ENCODE measurements at places on chromosomes 12 and 14.
A peak's percentile ranks its signal among the peaks of the same experiment; 100 is the strongest.

GRCh38 chr12:52879394-52880351 lies 25.2 kb downstream of the KRT8 start:
- DNase-seq, result peak; percentile 97

GRCh38 chr12:125387206-125387605 lies 322.0 kb downstream of the AACS start:
- DNase-seq, result no peak

DNA sequence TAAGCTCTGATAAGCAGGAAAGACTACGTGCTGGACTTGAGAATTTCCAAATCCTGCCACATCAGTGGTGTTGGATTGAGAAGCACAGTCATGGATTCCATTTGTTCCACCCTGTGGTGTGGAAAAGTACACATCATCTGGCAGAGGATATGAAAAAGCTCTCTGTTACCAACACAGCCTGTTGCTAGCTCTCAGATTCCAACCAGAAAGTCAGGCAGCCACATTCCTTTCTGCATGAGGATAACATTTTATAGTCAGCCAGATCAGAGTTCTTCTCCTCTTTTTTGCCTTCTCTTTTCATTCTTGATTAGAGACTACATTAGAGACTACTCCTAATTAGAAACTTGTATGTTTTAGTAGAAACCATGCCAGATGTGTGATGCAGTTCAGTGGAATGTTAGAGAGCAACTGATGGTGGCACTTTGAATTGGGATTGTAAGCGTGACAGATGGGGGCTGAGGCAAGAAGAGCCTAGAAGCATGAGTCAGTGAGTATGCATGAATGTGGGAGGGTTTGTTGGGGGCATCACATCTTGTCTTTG lies 61.2 kb upstream of the STXBP6 start:
- no peak for DNase-seq

- no peak for DNase-seq
Observed at GRCh38 chr12:52063981-52064649, 5.7 kb upstream of the ATG101 start.

DNA sequence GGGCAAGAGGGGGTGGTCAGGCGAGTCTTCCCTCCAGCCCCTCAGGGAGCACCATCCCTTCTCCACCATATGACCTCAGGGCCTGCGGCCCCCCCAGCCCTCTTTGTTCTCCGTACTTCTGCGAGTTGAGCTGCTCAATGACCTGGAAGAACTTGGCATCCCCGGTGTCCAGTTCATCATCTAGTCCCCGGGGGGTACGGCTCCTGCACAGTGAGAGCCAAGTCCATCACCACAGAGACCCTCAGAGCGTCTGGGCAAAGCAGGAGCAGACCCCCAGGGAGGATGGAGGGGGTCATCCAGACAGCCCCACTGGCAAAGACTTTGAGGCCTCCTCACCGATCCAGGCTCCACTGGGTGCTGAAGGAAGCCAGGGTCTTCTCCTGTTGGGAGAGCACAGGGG lies 8.9 kb downstream of the ADCY4 start:
- no peak for DNase-seq
